ENCODE measurements at places on chromosomes 1 and 21.

DNA sequence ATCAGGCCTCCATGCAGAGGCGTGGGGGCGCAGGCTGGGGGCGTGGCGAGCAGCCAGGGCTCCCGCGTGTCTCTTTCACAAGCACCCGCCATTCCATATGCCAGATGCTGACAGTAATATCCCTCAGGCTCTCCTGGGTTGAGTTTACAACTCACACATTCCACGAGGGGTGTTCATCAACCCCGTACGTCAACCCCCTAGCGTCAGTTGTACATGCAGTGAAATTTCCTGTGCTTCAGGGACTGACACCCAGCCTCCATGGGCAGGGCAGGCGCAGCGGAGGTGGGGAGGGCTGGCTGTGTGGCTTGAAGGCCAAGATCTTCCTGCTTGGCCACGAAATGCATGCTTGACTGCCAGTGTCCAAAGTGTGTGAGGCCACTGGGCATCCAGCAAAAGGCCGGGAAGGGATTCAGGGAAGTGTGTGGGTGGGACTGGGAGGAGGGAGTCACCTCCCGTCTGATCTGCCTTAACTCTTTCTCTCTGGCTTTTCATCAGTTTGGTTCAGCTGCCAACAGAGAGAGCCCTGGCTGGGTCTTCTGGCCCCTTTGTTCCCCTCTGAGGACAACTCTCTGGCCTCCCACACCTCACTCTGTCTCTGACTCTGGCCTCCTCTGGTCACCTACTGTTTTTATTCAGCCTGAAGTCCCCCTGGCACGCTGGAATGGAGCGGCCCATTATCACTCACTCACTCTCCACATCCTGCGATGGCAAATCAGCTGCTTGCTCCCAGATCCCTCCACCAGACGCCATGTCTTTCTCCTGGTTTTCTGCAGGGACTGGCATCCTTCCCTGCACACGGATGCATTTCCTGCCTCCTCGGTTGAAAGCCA is 33.8 kb downstream of the CLIC6 start:
- no peak for DNase-seq

GRCh38 chr1:169848456-169848855 is 45.2 kb downstream of the SCYL3 start:
- DNase-seq, result no peak

DNA sequence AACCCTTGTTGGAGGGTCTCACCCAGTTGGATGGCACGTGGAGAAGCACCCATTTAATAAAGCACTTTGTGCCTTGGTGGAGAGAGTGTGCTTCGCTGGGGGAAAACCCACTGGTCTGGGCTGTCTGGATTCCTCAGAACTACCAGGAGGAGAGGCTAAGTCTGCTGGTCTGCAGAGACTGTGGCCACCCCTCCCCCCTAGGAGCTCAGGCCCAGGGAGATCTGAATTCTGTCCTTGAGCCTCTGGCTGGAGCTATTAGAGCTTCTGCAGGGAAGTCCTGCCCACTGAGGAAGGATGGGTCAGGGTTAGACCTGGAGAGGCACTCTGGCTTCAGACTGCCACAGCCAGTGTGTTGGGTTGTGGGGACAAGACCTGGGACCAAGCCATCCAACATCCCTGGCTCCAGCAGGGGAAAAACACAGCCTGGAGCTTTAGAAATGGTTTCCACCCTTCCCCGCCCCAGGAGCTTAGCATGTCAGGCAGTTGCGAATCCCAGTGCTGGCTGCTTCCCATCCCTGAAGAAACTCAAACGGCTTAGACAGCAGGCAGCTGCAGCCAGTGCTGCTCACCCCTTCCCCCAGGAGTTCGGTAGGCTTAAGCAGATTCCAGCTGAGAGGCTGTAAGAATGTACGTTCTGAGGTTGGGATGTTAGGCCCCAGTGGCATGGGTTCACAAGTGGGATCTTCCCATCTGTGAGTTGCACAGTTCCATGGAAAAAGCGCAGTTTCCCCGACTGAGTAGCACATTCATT is 288.3 kb downstream of the TGFB2 start:
- no peak for DNase-seq

DNA sequence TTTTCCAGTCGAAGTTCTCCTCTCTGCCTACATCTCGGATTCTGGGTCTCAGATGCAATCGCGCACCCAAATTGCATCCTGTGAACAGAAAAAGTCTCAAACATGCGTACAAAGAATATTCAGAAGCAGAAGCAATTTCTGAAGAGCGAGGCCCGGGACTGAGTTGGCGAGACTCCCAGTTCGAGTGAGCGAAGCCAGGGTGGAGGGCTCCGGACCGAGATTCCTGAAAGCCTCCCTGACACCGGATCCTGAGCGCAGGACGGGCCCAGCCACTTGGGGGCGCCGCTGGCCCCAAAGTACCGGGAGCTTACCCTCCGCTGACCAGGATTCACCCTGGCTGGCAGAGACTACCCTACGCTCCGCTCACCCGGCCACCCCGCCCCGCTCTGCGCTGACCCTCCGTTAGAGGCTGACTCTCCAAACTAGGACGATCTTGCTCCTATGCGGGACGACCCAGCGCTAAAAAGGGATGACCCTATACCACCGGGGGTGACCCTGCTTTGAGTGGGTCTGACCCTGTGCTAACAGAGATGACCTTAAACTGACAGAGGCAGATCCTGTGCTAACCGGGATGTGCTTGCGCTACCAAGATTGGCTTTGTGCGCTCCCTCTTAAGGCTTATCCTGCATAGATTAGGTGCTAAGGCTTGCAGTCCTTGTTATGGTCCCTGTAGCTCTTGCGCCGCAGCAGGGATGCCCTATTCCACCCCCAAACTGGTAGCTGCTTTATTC is 12.1 kb downstream of the FOXD2 start:
- no peak for DNase-seq

GRCh38 chr21:35198982-35199732 is 150.1 kb upstream of the RUNX1 start:
- DNase-seq, result no peak

- DNase-seq, result no peak
Observed at GRCh38 chr1:167950569-167950968, 13.7 kb upstream of the MPC2 start.

GRCh38 chr1:107981277-107981676 is 16.3 kb upstream of the VAV3 start:
- no peak for DNase-seq

DNA sequence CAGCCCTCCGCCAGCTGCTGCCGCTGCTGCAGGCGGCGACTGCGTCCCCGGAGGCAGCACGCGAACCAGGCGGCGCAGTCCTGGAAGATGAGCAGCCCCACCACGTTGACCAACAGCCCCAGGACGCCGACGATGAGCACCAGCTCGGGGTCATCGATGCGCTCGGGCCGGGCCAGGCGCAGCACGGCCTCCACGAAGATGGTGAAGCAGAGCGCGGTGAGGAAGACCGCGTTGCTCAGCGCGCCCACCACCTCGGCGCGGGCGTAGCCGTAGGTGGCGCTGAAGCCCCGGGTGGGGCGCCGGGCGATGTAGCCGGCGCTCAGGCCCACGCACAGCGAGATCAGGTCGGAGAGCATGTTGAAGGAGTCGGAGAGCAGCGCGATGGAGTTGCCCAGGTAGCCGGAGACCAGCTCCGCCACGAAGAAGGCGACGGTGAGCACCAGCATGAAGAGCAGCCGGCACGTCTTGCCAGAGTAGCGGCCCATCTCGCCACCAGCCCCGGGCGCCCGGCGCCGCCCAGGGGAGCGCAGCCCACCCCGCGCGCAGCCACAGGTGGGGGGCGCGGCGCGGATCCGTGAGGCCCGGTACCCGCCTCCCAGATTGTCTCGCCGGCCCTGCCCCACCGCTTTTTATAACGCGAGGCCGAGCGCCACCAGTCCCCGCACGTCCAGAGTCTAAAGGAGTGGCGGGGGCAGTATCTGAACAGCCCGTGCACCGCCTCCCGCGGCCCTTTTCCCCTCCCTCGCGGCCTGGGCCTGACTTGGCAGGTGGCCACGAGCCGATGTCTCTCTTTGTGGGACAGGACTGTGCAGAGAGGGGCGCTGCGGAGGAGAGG is at the start of gene SLC30A10:
TSS of gene SLC30A10 (minus strand) at position 602 of the 835 bp plus-strand sequence. CDS start at position 485, 117 bp downstream.
- DNase-seq, result no peak

GRCh38 chr1:156259805-156260204 is 11.9 kb upstream of the PAQR6 start:
- DNase-seq, result no peak

DNA sequence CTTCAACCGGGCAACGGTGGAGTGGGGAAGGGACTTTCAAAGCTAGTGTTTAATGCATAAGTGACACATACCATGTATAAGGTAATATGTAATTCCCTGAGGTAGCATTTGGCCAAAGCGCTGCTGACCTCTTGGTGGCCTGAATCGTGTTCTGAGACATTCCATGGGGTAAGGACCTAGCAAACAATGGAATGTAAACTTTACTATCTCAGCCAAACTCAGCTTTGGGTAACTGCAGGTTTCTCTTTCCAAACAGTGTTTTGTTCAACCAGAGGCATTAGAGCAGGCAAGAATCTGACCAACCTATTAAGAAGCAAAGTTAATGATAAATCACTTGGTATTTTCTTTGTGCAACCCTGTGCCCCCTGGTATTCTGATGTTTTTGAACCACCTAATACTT is 22.0 kb downstream of the TGFB2 start:
- no peak for DNase-seq

GRCh38 chr1:198672124-198672523 is 33.3 kb downstream of the PTPRC start:
- DNase-seq, result peak; percentile 94

- no peak for DNase-seq
Observed at GRCh38 chr1:19034721-19035120, 78.2 kb upstream of the IFFO2 start.

- DNase-seq, result no peak
Observed at GRCh38 chr1:210384625-210385024, 55.9 kb downstream of the HHAT start.

- no peak for DNase-seq
Observed at GRCh38 chr1:42923367-42924081, 35.1 kb downstream of the SLC2A1 start.

GRCh38 chr1:4010814-4011605 is 110.9 kb upstream of the C1orf174 start:
- DNase-seq, result no peak

DNA sequence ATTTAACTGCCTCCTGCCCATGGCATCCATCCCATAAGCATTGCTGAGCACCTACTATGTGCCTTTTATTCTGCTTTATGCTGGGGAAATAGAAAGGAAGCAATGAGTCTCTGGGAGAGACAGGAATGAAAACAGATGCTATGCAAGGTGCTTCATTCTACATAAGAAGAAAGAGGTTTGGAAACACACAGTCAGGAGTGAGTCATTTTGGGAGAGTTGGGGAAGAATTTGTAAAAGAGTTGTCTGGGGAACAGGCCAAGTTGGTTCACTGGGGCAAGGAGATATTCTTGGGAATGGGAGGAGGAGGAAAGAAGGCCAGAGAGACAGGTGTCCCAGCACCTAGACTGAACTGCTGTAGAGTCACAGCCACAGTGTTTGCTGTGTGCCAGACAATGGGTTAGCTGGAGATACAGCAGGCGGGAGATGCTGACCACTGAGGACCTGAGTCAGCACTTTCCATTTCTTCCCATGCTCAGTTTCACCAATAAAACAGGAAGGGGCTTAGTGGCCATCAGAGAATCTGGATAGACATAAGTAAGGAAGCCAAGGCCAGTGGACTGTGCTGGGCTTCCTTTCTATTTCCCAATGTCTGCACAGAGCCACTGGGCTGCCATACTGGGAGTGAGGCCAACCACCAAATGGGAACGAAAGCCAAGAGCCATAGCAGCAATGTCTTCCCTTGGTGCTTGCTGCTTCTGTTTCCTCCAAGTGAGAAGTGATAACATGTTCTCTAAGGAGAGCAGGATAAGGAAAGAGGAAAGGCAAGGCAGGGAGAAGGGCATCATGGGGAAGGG is 187.7 kb upstream of the USP24 start:
- DNase-seq, result no peak

DNA sequence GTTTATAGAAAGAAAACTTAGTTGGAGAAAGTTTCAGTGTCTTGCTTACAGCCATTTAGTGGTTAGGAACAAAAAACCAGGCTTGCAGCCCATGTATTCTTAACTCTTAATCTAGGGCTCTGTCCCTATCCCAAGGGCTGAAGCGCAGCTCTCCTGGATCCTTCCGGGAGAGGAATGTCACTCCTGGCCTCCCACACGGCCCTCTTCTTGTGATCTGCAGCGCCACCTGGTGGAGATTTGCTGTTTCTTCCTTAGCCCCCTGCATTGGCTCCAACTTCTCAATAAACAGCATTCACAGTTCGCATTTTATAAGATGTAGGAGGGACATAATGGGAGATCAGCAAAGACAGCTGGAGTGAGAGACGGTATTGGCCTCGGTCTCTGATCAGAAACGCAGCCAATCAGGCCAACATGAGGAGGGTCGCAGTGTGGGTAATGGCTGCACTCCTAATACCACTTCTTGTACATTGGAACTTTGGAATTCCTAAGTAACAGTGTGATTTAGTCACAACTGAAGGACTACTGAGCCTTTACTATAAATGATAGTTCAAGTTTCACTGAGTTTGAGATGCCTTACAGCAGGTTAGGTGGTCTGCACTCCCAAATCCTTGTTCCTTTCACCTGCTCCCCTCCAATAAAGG is 283.4 kb downstream of the ASTN1 start:
- DNase-seq, result peak; percentile 22

GRCh38 chr1:233269656-233270055 is 25.9 kb downstream of the PCNX2 start:
- no peak for DNase-seq

GRCh38 chr1:37722181-37723071 is 30.1 kb downstream of the CDCA8 start:
- DNase-seq, result no peak

DNA sequence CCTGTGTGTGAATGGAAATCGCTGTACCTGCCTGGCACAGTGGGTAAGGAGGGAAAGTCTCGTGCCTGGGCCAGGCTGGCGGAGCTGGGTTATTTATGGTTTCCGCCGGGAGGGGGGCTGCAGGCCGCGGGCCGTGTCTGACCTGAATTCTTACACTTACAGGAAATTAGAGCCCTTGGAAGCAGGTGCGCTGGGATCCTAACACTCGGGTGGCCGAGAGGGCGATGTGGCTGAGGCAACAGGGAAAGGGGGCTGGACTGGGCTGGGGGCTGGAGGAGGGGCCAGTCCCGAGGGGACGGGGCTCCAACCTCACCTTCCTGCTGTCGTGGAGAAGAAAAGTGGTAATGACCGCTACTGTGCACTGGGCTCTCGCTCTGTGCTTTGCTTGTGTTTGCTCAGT is 109.4 kb upstream of the WNT4 start:
- no peak for DNase-seq

DNA sequence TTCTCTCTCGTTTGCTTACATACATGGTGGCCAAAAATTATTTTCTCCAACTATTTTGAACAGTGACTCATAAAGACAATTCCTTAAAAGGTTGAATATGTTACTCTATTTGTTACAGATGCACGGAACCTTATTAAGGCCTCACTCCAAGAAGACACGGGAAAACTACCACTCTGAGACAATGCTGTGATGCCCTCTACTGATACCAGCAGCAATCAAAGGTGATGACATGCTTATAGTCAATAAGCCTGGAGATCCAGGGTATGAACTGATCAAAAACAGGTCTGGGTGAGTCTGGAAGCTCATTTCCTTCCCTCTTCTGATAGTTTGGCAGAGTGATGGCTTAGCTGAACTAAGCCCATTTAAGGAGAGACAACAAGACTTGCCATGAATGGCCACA is 563.0 kb downstream of the LRRIQ3 start:
- no peak for DNase-seq

GRCh38 chr1:62271948-62272728 is 47.1 kb downstream of the KANK4 start:
- DNase-seq, result no peak

- no peak for DNase-seq
Observed at GRCh38 chr1:11013160-11013531, 692 bp downstream of the TARDBP start.

- DNase-seq, result no peak
Observed at GRCh38 chr1:41184446-41184845, 57.7 kb downstream of the SCMH1 start.
